ENCODE measurements at places on chromosomes 6 and 20.
A peak's percentile ranks its signal among the peaks of the same experiment; 100 is the strongest.

DNA sequence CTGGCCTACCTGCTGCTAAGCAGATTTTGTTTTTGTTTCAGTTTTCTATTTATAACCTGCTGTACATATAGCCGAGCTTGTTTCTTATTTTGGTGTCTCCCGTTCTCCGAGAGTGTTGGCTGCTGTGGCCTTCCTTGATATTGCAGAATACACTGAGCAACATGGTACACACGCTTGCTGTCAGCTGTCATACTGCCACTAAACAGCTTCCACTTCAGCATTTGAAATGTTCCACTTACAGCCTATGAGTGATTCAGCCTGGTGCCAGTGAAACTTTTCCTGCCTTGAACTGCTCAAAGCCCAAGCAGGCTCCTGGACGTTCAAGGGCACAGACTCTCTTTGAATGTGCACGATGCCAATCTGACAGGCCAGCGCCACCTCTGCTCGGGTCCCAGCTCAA, 87.1 kb downstream of the PSMG4 start:
- no peak for DNase-seq

DNA sequence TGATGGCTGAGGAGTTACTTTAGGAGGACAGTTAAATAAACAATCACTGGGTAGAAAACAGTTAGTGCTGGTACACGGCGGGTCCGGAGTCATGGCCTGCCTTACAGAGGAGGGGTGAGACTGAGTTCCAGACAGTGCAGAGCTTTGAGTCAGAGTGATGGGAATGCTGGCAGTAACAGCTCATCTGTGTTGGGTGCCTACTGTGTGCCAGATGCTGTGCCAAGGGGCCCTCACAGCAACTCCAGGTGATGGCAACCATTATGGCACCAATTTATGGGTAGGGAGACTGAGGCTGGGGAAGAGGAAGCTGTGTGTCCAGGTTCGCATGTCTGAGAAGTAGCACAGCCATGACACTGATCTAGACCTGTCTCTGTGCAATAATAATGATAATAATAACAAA, 132.6 kb downstream of the CEBPB start:
- no peak for DNase-seq

- DNase-seq: peak; percentile 53
Observed at GRCh38 chr6:142945446-142946180, 637 bp upstream of the HIVEP2 start.

GRCh38 chr6:168160506-168161370, 81.7 kb upstream of the FRMD1 start:
- DNase-seq: no peak

DNA sequence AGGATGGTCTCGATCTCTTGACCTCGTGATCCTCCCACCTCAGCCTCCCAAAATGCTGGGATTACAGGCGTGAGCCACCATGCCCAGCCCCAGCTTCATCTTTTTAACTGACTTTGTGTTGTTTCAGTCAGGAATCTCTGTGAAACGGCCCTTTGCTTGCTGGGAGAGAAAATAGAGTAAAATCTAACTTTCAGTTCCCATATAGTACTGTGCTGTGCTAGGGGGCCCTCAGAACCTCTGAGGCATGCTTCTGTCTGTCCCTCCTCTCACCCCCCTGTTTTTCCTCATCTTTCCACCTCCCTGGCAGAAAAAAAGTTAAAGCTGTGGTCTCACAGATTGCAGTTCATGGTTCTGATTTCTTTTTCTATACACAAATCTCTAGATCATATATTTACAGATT, 48.4 kb downstream of the LRP11 start:
- no peak for DNase-seq

GRCh38 chr20:45029884-45030283, 63.6 kb downstream of the STK4 start:
- DNase-seq: no peak

GRCh38 chr6:24929242-24929641, 6.5 kb downstream of the RIPOR2 start:
- no peak for DNase-seq

GRCh38 chr6:140083375-140083774, 708.9 kb upstream of the CITED2 start:
- no peak for DNase-seq

GRCh38 chr20:208942-209566, 18.0 kb upstream of the DEFB129 start:
- DNase-seq: no peak

- DNase-seq: no peak
Observed at GRCh38 chr6:93728150-93728549, 308.8 kb upstream of the EPHA7 start.

DNA sequence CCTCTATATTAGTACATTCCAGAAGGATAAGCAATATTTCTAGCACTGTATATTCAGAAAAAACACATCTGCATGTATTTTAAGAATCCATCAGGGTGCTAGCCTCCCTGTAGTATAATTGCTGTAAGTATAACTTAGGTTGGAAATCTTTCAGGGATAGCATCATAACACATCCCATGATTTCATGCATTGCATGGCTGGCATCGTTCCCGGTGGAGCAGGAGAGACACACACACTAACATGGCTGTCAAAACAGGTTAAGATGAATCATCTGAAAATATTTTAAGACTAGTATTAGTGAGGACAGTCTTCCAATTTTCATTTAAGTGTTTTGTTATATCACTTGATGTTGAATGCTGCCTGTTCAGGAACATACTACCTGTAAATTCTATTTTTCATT, 32.1 kb upstream of the CENPW start:
- no peak for DNase-seq

GRCh38 chr20:24056491-24056890, 67.9 kb upstream of the GGTLC1 start:
- no peak for DNase-seq

GRCh38 chr6:163564534-163564933, 150.0 kb downstream of the QKI start:
- no peak for DNase-seq

DNA sequence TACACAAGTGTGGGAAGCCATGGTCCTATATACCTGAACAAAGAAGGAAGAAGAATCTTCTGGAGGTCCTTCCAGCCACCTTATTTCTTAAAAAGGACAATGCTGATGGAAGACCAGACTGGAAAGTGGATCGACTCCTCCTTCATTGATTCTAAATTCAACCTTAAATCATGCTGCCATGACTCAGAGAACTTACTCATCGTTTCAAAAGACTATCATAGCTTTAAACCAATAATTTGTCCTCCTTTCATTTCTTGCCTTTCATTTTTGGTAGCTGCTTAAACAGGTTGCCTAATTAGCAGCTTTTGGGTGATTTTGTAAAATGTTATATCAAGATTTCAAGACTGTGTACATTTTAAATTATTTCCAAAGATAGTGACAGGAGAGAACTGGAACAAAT, 60.8 kb downstream of the RTN4IP1 start:
- no peak for DNase-seq

GRCh38 chr20:63625771-63626423, 1.0 kb downstream of the GMEB2 start:
- no peak for DNase-seq

- DNase-seq: no peak
Observed at GRCh38 chr20:62976886-62977285, 24.4 kb downstream of the SLC17A9 start.

GRCh38 chr6:155201461-155202226, 62.2 kb upstream of the CLDN20 start:
- DNase-seq: no peak

DNA sequence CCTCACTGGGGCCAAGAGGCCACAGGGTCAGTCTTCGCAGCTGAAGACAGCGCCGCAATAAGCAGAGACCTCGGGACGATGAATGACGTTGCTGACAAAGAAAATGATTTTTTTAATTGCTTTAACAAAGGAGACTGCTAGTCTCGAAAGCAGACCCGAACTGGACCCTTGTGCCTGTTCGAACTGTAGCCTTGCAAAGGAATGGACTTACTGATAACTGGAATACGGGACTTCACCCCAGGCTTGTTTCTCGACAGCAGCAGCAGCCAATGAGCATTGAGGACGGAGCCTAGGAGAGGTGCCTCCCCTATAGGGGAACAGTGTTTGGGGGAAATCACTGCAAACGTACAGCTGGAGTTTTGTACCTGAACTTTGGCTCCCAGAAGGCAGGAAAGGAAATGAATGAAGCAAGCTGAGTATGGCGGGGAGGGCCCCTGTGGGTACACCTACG, 1.3 kb upstream of the TAF4 start:
- DNase-seq: peak; percentile 26

GRCh38 chr6:99613705-99614429, 7.2 kb downstream of the PRDM13 start:
- no peak for DNase-seq

GRCh38 chr6:10555625-10556309, 34.6 kb downstream of the GCNT2 start:
- DNase-seq: no peak

- no peak for DNase-seq
Observed at GRCh38 chr6:151428093-151428735, 23.7 kb downstream of the RMND1 start.

GRCh38 chr6:155327326-155328073, 13.2 kb upstream of the TFB1M start:
- DNase-seq: peak; percentile 71

DNA sequence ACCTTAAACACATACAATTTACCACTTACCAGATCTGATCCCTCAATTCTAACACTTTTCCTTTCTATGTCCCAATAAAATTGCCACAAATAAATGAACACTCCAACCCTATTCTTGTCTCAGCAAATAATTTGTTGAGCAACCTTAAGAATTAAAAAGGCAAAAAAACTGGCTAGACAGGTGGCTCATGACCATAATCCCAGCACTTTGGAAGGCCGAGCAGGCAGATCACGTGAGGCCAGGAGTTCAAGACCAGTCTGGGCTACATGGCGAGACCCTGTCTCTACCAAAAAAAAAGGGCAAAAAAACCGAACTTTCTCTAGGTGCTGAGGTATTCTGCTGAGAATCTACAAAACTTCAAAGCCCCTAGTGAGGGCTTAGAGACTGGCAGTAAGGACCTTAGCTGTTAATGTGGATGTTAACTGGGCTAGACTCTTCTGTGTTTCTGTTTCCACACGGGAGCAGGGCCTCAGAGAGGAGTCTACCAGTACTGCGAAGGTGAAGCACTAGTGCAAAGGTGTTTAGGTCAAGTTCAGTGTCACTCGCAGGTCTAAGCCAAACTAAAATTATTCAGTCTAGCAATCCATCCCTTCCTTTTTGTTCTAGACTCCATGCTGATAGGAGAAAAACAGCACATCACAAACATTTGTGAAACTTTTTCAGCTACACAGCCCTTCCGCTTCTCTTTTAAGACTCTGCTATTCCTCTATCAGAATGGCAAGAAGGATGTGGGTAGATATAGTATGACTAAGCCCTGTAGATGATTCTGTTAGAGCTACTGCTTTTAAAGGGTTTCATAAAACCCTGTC, 2.6 kb downstream of the FASTKD5 start:
- no peak for DNase-seq

GRCh38 chr6:41053041-41053440, at the start of gene APOBEC2:
Gene APOBEC2, plus strand, starts transcription at chr6:41053202. Its CDS starts 146 bp downstream, at chr6:41053348.
- DNase-seq: no peak

GRCh38 chr6:27624694-27625262, 151.9 kb upstream of the ZNF184 start:
- DNase-seq: no peak

DNA sequence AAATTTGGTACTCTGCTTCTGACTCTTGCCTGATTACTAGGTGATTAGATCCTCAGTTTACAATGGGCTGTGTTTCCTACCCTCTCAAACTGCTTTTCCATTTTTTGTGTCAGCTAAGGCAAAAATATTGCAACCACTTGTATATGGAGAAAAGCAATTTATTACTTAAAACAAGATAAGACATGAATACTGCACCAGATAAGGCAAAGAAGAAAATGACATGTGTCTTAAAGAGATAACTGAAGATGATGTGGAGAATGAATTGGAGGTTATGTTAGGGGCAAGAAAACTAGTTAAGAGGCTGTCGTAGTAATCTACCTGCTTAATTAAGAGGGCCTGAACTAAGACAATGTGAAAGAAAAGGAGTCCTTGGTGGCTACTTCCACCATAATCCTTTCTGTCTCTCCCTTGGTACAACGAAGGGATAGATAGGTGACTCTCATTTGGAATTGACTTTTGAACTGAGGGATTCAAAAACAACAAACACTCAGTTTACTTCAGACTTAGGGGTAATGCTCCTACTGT, 16.3 kb upstream of the REV3L start:
- no peak for DNase-seq

DNA sequence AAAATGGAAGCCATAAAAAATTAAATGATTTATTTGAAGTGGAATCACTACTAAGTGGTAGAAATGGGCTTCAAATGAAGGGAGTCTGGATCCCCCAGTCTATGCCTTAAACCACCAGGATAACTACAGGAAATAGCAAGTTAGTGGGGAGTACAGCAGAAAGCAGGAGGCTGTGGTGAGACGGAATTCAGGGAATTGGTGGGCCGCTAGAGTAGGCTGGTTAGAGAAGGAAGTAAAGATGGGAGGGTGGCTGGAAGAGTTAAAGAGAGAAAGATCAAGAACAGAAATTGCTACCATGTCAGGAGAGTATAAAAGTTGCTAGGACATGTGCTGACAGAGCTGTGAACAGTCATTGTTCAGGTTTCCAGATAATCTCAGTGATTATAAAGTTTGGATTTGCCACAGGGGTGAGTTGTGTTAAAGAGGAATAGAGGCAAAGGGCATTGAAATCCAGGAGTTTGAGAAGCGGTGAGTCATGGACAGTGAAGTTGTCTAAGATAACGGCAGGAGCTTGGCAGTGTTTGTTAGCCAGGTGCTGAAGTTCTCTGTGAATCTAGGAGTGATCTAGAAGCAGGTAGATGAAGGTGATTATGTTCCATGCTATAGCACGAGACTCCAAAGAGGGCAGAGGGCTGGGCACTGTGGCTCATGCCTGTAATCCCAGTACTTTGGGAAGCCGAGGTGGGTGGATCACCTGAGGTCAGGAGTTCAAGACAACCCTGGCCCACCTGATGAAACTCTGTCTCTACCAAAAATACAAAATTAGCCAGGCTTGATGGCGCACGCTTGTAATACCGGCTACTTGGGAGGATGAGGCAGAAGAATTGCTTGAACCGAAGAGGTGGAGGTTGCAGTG, 13.7 kb upstream of the HINT3 start:
- no peak for DNase-seq

DNA sequence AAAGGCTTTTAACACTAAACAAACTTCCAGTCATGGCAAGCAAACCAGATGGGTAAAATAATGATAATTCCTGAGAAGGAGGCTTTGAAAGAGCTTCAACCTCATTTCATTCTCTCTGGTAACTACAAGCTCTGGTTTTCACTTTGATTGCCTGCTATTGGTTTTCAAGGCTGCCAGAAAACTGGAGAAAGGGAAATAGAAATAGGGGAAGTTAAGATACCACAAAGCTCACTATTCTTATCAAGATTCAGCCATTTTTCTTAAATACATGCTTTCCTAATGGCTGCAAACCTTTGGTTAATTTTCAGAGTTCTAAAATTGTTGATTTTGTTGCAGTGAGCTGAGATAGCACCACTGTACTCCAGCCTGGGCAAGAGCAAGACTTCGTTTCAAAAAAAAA, 42.5 kb upstream of the NELFCD start:
- no peak for DNase-seq

GRCh38 chr6:26383624-26384417, 913 bp downstream of the BTN2A2 start:
- peak; percentile 30 for DNase-seq

GRCh38 chr6:112221561-112221960, 32.8 kb downstream of the LAMA4 start:
- no peak for DNase-seq

GRCh38 chr6:116485559-116486184, 24.5 kb downstream of the CALHM6 start:
- DNase-seq: no peak
